Fibroblast of skin of scalp (primary cell): ENCODE measurements at places on chromosomes 2 and 18.

GRCh38 chr2:80293039-80293438, 11.5 kb downstream of the LRRTM1 start:
- DNase-seq: no peak

GRCh38 chr18:28331551-28331950, 154.6 kb upstream of the CDH2 start:
- no peak for DNase-seq

GRCh38 chr2:30694286-30695055, 112.8 kb downstream of the CAPN13 start:
- DNase-seq: peak; percentile 79

DNA sequence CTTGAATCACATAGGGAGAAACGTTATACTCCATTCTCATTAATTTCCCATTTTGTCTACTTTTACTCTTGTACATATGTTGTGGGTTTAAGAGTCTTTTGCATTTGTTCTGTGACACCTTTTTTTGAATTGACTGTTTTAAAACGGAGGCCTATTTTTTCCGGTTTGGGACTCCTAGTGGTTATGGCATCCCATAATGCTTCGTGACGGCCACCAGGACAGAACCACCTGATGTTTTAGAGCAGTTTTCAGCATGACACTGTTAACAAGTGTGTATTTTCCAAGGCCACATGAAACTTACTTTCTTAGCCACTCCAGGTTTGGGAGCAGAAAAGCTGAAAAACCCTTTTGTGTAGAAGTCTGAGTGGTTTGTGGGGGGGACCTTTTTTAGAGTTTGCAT, 8.4 kb downstream of the SOX11 start:
- no peak for DNase-seq

GRCh38 chr2:128347701-128348539, 29.3 kb upstream of the HS6ST1 start:
- peak; percentile 91 for DNase-seq

DNA sequence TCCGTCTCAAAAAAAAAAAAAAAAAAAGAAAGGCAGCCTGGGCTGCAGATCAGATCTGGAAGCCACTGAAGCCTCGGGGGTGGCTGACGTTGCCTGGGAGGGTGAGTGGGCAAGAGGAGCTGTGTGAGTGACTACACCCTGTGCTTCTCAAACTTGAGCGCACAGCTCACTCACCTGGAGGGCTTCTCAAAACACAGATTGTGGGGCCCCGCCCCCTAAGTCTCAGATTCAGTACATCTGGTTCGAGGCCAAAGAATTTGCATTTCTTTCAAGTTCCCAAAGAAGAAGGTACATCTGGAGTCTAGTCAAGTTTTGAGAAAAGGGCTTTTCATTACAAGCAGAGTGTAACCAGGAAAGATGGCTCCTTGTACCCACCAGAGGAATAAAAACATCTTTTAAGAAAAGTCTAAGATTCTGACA, 97.7 kb upstream of the CAB39 start:
- DNase-seq: no peak

DNA sequence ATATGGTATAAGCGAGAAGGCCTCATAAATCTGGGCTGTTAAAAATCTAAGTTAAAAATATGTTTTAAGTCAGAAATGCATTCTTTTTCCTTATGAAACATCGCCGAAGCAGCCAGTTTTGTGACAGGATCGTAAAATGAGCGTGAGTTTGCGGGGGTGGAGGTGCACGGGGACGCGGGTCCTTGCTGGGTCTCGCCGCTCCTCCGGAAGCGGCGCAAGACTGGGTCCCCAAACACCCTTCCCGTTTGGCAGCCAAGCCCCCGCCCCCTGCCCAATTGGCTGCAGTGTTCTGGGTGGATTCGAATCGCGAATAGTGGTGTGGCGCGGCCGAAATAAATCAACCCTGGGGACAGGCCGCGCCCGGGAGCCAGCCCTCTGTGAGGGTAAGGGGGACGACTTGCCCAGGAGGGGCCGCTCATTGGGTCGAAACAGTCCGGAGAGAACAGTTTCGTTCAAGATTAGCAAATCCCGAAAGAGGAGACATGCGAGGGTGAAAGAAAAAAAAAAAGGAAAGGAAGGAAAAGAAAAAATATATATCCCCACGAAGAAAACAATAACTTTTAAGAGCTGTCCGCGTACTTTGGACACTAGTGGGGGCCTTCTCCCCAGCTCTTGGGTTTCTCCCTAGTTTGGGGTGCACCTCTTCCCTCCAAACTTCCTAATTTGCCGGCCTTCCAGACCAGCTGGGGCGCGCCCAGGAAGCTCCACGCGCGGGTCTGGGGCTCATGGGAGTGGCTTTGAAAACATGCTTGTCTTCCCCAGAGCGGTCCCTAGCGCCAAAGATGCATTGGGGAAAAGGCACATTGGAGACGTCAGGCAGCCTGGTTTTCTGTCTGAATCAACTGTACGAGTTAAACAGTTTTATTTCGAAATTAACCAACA, 3.1 kb upstream of the GATA6 start:
- DNase-seq: no peak
